ENCODE measurements at places on chromosomes 5 and 9. TPM values are rescaled to one million over a fixed set of nuclear protein-coding genes. Genes with fewer than 3 reads are reported as not detected.

DNA sequence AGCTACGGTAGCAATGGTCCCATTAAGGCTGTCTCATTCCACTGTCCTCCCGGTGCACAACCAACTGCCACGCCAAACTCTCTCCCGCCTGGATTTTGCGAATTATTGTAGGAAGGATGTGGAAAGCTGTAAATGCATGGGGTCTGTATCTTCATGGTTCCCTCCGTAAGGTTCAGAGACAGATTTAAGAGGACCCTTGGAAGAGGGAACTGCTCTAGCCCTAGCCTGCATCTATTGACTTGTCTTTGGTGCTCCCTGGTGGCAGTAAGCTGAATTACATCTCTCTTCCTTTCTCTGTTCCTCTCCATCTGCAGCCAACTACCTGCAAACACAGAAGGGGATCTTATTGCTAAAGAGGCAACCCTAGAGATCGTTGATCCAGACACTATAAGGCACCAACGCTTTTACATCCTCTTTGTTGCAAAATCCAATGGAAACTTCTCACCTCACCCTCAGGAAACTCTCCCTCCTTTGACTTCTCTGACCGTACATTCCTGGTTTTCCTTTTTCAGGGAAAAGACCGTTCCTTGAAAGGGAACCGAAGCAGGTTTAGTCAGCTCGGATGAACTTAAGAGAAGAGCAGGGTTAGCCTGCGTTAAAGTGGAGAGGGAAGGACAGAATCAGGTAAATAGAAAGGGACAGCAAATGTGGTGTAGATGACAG, 11.9 kb downstream of the CAPSL start:
- H3K27ac ChIP-seq = no peak overlapping the region
- DNase-seq = peak; percentile 87
- no peaks in the 10 kb centered on the region for H3K27me3 ChIP-seq
- H3K36me3 ChIP-seq = no peaks in the 10 kb centered on the region

DNA sequence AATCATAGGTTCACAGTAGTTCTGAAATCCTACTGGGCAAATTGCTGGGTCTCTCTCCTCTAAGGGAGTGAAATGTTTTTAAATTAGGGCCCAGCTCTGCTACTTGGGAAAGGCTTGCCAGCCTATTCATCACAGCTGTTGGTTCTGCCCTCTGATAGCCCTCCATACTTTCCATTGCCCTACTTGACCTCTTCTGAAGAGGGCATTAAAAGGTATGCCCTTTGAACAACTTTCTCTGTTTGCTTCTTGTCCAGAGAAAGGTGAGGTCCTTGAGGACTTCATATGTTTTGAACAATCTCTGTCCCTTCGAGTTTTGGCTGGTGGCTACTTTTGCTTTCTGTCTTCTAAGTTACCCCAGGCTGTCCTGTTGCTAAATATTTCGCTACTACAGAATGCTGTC, 62.3 kb upstream of the JAK2 start:
- DNase-seq = no peak
- H3K4me1 ChIP-seq = no peaks in the 10 kb centered on the region
- H3K27me3 ChIP-seq = no peaks in the 10 kb centered on the region
- no peaks in the 10 kb centered on the region for H3K36me3 ChIP-seq
- no peak overlapping the region for H3K27ac ChIP-seq
- H3K4me3 ChIP-seq = no peak overlapping the region

- no peak overlapping the region for H3K4me3 ChIP-seq
- H3K27me3 ChIP-seq = no peaks in the 10 kb centered on the region
- no peaks in the 10 kb centered on the region for H3K36me3 ChIP-seq
Measured at GRCh38 chr5:136051486-136052220, 22.9 kb downstream of the TGFBI start.

DNA sequence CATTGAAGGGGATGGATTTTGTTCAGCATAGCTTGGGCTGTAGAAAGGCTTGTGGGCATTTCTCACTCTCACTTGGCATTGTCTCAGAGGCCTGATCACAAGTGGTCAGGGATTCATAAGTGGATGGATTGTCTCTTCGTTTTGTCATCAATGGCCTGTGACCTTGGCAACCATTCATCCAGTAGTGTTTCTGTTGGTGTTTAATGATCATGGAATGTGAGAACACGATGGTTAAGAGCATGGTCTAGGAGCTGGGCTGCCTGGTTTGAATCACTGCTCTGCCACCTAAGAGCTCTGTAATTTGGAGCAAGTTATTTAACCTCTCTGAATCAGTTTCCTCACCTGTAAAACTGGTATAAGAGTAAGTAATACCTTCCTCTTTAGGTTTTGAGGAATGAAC, 430.1 kb upstream of the MEF2C start:
- no peaks in the 10 kb centered on the region for H3K4me1 ChIP-seq
- no peaks in the 10 kb centered on the region for H3K27me3 ChIP-seq
- no peak overlapping the region for H3K4me3 ChIP-seq
- no peak overlapping the region for H3K27ac ChIP-seq
- DNase-seq = no peak
- H3K36me3 ChIP-seq = no peaks in the 10 kb centered on the region

- H3K27ac ChIP-seq = no peak overlapping the region
- H3K27me3 ChIP-seq = no peaks in the 10 kb centered on the region
- H3K36me3 ChIP-seq = no peaks in the 10 kb centered on the region
- peak overlapping the region; percentile 91 for H3K4me3 ChIP-seq
Measured at GRCh38 chr9:71910650-71911060, 338 bp downstream of the ABHD17B start.

DIRAS2 gene
- not detected for total RNA-seq

IFNA13 gene
- not detected for total RNA-seq

DNA sequence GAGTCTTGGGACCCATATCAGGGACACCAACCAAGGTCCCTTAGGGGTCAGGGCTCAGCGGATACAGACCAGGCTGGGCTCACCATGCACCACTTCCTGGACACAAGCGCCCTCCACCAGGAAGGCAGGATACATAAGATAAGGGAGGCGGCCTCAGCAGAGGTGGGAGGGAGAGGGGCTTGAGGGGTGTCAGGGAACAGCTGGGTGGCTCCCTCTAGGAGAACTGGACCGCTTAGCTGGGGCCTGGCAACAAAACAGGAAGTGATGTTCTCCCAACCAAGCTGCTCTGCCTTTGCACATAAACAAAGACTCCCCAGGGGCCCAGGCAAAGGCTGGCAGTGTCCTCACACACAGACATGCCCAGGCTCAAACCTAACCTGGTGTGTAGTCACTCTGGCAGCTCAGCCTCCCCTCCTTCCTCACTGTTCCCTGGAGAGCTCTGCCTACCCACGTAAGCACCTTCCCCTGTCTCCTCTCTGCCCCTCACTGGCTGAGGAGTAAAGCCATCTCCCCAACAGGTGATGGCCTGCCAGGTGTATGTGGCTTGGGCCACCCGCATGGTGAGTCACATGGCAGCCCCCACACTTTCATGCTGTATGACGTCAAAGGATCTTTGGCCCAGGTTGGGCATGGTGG, 5.8 kb upstream of the BICD2 start:
- peaks cover 18% of the 10 kb centered on the region for H3K4me1 ChIP-seq
- H3K27ac ChIP-seq = no peak overlapping the region
- H3K27me3 ChIP-seq = no peaks in the 10 kb centered on the region
- DNase-seq = no peak
- H3K4me3 ChIP-seq = no peak overlapping the region

GRCh38 chr5:145931718-145932117, 4.7 kb upstream of the SH3RF2 start:
- H3K27ac ChIP-seq = no peak overlapping the region
- no peaks in the 10 kb centered on the region for H3K36me3 ChIP-seq
- no peak for DNase-seq
- H3K27me3 ChIP-seq = no peaks in the 10 kb centered on the region
- H3K4me1 ChIP-seq = no peaks in the 10 kb centered on the region

- H3K27me3 ChIP-seq = no peaks in the 10 kb centered on the region
- no peak for DNase-seq
- H3K4me1 ChIP-seq = peaks cover 25% of the 10 kb centered on the region
- H3K36me3 ChIP-seq = peaks cover 17% of the 10 kb centered on the region
- no peak overlapping the region for H3K4me3 ChIP-seq
Measured at GRCh38 chr9:122261469-122261881, 3.2 kb downstream of the RBM18 start.

DNA sequence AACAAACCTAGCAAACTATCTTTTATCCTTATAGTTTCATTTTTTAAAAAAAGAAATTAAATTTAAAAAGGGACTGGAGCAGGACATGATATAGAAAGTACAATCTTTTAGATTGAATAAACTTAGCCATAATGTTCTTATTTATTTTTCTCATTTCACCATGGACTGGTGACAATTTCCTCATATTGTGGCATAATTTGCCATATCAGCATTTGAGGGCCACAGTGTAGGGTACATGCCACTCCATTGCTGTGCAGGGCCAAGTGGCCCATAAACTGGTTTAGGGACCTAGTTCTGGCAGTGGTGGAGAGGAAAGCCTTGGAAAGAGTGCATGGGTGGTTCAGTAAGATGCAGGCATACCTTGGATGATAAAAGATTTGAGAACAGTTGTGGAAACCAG, 232.9 kb upstream of the ELL2 start:
- H3K4me1 ChIP-seq = no peaks in the 10 kb centered on the region
- H3K4me3 ChIP-seq = no peak overlapping the region
- no peaks in the 10 kb centered on the region for H3K27me3 ChIP-seq
- H3K36me3 ChIP-seq = no peaks in the 10 kb centered on the region
- H3K27ac ChIP-seq = no peak overlapping the region

DNA sequence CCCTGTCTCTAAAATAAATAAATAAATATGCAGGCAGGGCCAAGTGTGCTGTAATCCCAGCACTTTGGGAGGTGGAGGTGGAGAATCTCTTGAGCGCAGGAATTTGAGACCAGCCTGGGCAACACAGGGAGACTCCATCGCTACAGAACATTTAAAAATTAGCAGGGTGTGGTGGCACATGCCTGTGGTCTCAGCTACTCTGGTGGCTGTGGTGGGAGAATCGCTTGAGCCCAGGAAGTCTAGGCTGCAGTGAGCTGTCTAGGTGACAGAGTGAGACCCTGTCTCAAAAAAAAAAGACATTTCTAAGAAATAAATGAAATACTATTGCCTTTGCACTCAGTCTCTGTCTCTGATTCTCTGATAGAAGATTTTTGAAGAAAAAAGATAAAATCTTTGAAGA, 1.2 kb upstream of the PCDHGA10 start:
- DNase-seq = no peak
